Upper lobe of right lung (tissue), 1 donor: ENCODE measurements at places on chromosomes 1 and 21.

GRCh38 chr1:164296172-164296571, 262.8 kb upstream of the PBX1 start:
- DNase-seq: no peak

DNA sequence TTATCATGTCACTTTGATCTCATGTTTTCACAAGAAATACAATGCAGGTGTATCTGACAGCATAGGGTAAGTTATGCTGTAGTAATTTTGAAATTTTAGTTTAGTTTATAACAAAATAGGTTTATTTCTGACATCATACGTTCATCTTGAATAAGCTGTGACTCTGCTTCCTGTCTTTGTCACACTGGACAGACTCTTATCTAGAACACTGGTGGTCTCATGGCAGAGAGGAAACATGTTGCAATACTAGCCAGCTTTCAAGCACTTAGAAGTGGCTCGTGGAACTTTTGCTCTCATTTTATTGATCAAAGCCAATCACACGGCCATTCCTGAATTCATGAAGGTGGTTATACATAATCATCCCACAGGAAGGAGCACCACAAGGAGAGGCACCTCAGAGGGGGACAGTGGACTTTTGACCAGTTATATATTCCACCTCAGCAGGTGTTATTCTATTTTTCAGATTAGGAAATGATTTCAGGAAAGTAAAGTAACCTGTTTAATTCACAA, 46.5 kb downstream of the CYP2J2 start:
- no peak for DNase-seq

- DNase-seq: peak; percentile 96
Observed at GRCh38 chr1:224929335-224930237, at the start of gene DNAH14. TSS of gene DNAH14 (plus strand) at chr1:224929675. CDS start at chr1:224952703, 23,028 bp downstream.

GRCh38 chr1:162444903-162445302, 33.0 kb upstream of the SH2D1B start:
- no peak for DNase-seq

GRCh38 chr1:12168451-12169160, 1.8 kb downstream of the TNFRSF1B start:
- DNase-seq: no peak

DNA sequence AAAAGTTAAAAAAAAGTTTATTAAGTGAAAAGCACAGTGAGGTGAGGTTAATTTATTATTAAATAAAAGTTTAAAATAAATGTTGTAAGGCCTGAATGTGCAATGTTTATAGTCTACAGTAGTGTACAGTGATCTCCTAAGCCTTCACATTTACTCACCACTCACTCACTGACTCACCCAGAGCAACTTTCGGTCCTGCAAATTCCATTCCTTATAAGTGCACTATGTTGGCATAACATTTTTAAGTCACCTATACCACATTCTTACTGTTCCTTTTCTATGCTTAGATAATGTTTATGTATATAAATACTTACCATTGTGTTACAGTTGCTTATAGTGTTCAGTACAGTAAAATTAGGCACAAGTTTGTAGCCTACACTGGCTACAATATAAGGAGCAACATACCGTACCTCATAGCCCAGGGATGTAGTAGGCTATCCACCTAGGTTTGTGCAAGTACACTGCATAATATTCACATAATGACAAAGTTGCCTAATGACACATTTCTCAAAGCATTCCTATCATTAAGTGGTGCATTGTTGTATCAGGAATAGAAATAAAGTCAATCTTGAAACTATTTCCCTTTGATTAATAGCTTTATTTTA, 426.5 kb upstream of the BRINP3 start:
- DNase-seq: no peak

DNA sequence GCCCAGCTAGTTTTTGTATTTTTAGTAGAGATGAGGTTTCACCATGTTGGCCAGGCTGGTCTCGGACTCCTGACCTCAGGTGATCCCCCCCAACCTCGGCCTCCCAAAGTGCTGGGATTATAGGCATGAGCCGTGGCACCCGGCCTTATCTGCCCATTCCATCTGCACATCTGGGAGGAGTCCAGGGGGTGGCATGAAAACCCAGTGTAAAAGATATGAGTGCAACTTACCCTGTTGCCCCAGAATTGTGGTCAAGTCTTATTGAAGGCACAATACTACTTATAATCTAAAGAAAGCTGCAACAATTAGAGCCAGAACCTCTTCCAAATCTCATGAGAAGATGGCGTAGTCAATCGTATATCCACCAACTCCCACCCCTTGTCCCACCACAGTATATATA, 18.4 kb downstream of the CTXND2 start:
- DNase-seq: no peak

GRCh38 chr21:24369746-24370145, 1237.5 kb downstream of the MRPL39 start:
- DNase-seq: no peak

GRCh38 chr1:118999348-119000071, 11.4 kb upstream of the TBX15 start:
- no peak for DNase-seq

DNA sequence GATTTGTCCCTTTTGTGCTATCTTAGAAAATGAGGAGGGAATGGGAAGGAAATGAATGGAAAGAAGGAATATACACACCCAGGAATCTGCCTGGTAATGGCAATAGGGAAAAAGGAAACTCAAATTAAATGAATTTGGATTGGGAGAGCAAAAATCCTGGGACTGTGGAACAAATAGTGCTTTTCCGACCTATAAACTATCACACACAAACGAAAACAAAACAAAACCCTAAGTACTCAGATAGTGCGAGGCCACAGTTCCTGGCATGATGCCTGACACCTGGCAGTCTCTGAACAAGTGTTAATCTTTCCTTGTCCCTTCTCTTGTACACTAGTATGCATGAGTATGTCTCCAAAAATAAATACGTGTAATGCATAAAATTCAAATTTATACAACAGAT, 319.8 kb upstream of the SPAG17 start:
- DNase-seq: no peak

DNA sequence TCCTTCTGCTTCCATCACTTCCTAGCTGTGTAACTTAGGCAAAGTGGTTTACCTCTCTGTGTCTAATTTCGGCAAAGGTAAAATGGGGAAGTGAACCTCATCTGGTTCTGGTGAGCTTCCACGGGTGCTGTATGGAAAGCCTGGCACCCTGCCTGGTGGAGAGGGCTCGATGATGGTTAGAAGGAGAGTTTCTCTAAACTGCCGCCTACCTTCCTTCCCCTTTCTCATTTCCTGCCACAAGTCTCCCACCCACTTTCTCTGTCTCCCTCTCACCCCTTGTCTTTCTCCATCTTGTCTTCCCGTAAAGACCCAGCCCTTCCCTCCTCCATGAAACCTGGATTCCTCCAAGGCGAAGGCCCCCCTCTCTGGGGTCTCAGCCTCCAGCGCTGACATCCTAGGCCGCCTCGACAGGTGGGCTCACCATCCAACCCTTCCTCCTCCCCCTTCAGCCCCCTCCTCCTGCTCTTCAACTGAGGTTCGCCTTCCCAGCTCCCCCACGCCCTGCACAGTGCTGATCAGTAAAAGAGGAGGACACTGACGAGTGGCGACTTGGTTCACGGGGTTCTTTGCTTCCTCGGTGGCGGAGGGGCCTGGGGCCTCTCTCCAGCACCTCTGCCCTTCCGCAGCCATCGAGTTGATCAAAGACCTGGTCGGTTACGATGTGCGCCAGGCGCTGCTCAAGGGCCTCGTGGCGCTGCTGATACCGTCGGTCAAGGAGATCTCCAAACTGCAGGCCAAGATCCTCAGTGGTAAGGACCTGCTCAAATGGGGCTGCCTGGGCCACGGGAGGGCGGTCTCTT, 7.3 kb downstream of the RNU5D-1 start:
- DNase-seq: no peak

DNA sequence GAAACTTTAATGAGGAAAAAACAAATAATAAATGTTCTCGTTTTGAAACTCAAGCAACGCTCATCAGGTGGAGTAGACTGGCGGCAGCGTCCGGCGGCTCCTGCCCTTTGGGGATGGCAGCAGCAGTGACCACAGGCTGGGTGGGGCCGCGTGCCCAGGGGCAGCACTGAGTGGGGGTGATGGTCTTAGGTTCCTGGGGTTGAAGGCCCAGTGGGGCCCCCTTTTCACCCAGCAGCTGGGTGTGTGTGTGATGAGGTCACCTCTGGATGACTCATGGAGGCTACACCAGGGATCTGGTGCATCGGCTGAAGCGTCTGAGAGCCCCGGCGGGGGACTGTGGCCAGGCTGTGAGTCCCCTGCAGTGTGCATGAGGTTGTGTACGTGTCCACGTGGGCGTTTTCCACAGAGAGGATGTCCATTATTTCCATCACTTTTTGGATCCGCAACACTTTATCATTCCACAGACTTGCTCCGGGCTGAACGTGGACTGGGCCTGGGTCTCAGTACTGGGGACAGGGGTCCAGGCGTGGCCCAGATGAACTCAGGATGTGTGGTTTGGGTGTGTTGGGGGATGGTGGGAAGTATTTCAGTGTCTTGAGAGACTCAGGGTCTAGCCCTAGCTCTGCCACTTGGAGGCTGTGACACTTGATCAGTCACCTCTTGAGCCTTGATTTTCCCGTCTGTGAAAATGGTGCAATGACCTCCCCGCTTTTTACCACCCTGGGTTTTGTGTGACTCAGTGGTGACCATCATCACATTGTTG, 25.6 kb downstream of the LDLRAP1 start:
- no peak for DNase-seq

DNA sequence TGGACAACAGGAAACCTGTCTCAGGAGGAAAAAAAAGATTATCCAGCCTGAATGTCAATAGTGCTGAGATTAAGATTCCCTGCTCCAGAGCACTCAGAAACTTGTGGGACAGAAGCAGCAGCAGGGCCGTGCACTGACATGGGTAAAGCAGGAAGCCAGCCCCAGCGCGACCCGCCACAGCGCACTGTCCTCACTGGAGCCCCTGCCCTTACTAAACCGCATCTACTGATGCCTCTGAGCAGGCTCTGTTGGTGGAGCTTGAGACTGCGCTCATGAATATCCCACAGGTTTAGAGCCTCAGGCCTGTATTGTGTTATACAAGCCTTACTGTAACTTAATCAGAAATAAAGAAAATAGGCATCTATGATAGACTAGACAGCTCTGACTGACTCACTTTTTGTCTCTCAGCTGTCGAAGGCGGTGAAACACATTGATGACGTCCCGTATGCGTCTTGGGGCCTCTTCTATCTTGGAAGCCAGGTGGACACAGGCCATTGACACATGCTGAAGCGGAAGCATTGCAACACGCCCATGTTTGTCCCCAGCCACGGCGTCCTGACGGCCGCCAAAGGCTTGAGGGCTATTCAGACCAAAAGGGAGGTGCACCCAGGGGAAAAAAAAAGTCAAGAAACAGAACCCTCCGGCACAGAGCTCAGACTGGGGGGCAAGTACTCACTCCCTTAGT, 1.2 kb downstream of the CCNL2 start:
- no peak for DNase-seq

DNA sequence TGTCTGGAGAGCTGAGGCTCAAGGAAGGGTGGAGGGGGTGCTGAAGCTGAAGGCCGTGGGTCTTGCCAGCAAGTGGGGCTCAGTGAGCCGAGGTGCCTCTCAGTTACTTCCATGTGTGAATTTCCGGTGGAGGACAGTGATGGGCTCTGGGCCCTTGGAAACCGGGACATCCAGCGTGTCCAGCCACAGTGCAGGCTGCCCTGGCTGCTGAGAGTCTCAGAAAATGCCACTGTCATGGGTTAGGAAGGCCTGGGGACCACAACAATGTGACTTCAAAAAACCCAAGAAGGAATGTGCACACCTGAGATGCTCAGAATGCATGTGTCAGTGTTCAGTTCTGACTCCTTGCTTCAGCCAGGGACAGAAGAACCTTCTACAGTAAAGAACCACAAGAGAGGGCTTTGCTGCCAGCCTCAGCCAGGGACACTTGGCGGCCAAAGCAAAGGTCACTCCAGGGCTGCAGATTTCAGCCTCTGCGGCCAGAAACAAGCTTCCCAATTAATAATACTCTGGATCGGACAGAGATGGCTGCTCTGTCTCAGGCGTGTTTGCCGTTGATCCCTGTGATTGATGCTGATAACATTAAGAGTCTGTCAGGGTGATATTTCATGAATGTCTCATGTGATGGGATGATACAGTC, 12.6 kb upstream of the LAMTOR5 start:
- DNase-seq: no peak

GRCh38 chr1:203776636-203777035, 11.7 kb downstream of the LAX1 start:
- no peak for DNase-seq

- no peak for DNase-seq
Observed at GRCh38 chr1:30962609-30963508, 54.3 kb upstream of the SDC3 start.

DNA sequence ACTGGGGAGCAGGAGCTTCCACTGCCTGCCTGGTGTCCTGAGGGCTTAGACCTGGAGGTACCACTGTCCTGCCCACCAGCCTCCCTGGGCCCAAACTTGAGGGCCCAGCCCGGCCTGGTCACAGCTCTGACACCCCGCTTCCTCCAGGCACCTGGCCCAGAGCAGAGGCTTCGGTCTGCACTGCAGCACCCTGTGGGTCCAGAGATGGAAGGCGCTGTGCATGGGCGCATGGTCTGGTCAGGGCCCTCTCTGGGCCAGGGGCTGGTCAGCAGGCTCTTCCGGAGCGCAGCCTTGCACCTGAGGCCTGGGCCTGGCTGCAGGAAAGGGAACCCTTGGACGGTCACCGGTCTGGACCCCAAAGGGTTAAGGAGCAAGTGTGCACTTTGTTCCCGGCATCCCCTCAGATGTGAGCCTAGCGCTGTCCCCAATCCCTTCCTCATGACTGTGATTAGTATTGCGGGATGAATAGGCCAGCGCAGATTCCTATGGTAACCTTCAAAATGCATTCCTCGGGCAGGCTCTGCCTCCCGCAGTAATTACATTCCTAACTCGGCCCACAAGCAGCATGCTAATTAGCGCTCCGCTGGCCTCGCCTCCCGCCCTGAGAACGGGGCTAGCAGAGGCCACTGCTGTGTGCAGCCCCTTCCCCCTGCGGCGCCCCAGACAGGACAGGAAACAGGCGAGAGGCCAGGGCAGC, 36.3 kb downstream of the PRDM16 start:
- no peak for DNase-seq

DNA sequence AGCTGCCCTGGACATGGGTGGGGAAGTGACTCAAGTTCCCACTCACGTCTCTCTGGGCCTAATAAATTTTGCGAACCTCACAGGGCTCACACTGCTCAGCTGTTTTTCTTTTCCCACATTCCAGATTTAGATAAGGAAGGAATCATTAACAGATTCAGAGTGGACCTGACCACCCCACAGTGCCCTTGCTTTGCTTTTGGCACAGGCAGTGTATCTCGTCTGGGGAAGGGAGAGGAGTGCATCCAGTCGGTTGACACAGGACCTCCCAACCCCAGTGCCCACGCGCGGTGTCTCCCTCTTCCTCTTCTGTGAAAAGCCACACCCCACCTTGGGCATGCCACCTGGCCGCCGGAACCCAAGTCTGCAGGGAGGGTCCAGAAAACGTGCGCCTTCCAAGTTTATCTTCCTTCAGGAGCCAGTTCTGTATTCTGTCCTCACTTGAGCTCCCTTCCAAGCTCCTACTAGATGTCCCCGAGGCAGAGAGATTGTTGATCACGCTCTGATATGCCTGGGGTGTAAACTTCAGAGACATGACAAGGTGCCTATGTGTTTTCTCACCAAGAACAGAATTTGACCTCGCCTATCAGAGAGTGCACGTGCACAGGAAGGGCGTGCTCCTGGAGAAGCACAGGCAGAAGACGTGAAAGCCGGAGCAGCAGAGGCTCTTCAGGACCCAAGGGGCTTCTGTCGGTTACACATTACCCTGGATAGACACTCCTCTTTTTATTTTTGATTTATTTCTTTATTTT, 9.5 kb upstream of the SLC2A5 start:
- no peak for DNase-seq

- no peak for DNase-seq
Observed at GRCh38 chr1:167431261-167431908, 86.9 kb downstream of the CD247 start.

- DNase-seq: no peak
Observed at GRCh38 chr21:34602061-34602460, 12.9 kb downstream of the RCAN1 start.

- no peak for DNase-seq
Observed at GRCh38 chr1:87686671-87687070, 358.0 kb downstream of the LMO4 start.
